ENCODE measurements at places on chromosomes 4 and X. TPM values are rescaled to one million over a fixed set of nuclear protein-coding genes. Genes with fewer than 3 reads are reported as not detected.
A peak's percentile ranks its signal among the peaks of the same experiment; 100 is the strongest.

- H3K4me3 ChIP-seq: no peak overlapping the region
- no peaks in the 10 kb centered on the region for H3K36me3 ChIP-seq
- no peak for DNase-seq
- no peaks in the 10 kb centered on the region for H3K4me1 ChIP-seq
- no peaks in the 10 kb centered on the region for H3K27me3 ChIP-seq
Measured at GRCh38 chrX:31714797-31715196, 643.0 kb upstream of the FTHL17 start.

DNA sequence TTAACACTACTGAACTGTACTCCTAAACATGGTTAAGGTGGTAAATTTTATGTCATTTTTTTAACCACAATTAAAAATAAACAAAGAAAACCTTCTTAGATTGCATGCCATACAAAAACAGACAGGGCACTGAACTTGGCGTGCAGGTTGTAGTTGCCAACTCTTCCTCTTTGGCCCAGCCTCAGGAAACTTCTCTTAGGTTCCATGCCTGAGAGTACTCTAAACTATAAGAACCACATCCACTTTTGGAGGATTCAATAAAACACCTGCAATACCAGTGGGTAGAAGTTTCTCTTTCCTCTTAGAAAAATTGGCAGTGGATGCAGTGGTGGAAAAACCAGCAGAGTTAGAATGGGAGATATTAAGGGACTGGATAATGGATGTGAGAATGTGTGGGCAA lies 103.4 kb downstream of the LUZP4 start:
- DNase-seq: no peak
- no peaks in the 10 kb centered on the region for H3K36me3 ChIP-seq
- no peaks in the 10 kb centered on the region for H3K27me3 ChIP-seq
- no peaks in the 10 kb centered on the region for H3K4me1 ChIP-seq
- H3K27ac ChIP-seq: no peak overlapping the region

DNA sequence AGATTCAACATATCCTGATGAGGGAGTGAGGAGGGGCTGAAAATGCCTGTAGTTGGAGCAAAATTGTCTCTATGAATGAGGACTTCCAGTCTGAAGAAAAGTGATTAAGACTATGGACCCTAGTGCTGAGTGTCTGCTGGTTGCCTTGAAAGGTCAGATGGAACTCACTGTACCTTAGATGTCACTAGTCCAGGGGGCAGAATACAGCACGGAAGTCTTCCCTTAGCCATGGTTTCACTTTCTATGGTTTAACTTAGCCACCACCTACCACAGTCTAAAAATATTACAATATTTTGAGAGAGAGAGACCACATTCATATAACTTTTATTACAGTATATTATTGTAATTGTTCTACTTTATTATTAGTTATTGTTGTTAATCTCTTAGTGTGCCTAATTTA lies 223.1 kb downstream of the FMR1NB start:
- H3K4me1 ChIP-seq: no peaks in the 10 kb centered on the region
- DNase-seq: no peak
- no peak overlapping the region for H3K27ac ChIP-seq

- no peaks in the 10 kb centered on the region for H3K36me3 ChIP-seq
- no peaks in the 10 kb centered on the region for H3K27me3 ChIP-seq
- no peaks in the 10 kb centered on the region for H3K4me1 ChIP-seq
- H3K4me3 ChIP-seq: no peak overlapping the region
- no peak overlapping the region for H3K27ac ChIP-seq
- no peak for DNase-seq
Measured at GRCh38 chr4:153369021-153369420, 24.5 kb downstream of the MND1 start.

- H3K4me1 ChIP-seq: peaks cover 4% of the 10 kb centered on the region
- peak within 1 kb of the TSS; percentile 45 for H3K27ac ChIP-seq
- no peaks in the 10 kb centered on the region for H3K27me3 ChIP-seq
- no peaks in the 10 kb centered on the region for H3K36me3 ChIP-seq
Measured at GRCh38 chr4:25030277-25031076, at the start of gene LGI2. TSS of gene LGI2 (minus strand) at chr4:25030946. CDS start at chr4:25030693, 253 bp downstream.

DNA sequence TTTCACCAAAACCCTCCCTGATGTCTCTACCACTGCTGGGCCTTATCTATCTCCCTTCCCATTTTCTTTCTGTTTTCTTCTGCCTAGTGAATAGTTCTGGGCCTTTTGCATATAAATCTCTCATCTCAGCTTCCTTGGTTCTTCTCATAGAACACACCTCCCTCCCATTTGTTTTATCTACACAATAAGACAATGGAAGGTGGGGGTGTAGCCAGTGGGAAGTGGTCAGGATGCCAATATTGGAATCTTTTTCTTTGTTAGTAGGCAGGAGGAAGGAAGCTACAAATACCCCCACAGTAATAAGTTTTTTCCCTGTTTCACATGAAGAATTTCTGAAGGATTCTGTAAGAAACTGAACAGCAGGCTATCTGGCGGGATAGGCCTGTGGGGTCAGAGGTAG lies 30.9 kb upstream of the RHOH start:
- H3K4me3 ChIP-seq: no peak overlapping the region
- no peaks in the 10 kb centered on the region for H3K36me3 ChIP-seq
- H3K27me3 ChIP-seq: no peaks in the 10 kb centered on the region
- no peak for DNase-seq

GRCh38 chr4:179843370-179843769 lies 2399.8 kb upstream of the TENM3 start:
- no peak overlapping the region for H3K4me3 ChIP-seq
- H3K27me3 ChIP-seq: no peaks in the 10 kb centered on the region
- DNase-seq: no peak

DNA sequence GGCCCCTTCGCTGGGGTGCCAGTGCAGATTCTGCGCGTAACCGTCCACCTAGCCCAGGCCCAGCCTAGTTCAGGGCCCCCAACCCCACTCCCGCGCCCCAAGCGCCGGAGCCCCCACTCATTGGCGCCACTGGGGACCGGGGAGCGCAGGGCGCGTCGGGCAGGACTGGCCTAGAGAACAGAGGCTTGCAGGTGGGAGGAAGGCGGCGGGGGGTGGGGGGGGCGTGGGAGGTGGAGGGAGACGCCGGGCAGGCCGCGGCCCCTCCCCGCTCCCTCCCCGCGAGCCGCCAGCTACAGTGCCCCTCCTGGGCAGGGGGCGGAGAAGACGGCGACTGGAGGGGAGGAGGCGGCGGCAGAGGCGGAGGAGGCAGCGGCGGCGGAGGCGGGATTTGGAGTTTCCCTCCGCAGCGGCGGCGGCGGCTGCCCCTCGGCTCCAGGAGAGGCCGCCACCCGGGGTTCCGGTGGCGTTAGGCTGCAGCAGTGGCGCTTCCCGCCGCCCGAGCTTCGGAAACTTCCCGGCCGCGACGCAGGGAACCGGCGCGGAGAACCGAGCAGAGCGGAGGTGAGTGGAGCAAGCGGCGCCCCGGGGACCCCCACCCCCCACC lies 4.8 kb upstream of the DUSP9 start:
- no peak for DNase-seq
- no peaks in the 10 kb centered on the region for H3K4me1 ChIP-seq
- H3K4me3 ChIP-seq: no peak overlapping the region
- H3K27me3 ChIP-seq: no peaks in the 10 kb centered on the region
- H3K36me3 ChIP-seq: no peaks in the 10 kb centered on the region
- no peak overlapping the region for H3K27ac ChIP-seq

GRCh38 chr4:184558996-184559395 lies 84.6 kb upstream of the IRF2 start:
- DNase-seq: no peak
- H3K27ac ChIP-seq: no peak overlapping the region
- H3K4me1 ChIP-seq: no peaks in the 10 kb centered on the region
- no peak overlapping the region for H3K4me3 ChIP-seq
- H3K27me3 ChIP-seq: no peaks in the 10 kb centered on the region

DNA sequence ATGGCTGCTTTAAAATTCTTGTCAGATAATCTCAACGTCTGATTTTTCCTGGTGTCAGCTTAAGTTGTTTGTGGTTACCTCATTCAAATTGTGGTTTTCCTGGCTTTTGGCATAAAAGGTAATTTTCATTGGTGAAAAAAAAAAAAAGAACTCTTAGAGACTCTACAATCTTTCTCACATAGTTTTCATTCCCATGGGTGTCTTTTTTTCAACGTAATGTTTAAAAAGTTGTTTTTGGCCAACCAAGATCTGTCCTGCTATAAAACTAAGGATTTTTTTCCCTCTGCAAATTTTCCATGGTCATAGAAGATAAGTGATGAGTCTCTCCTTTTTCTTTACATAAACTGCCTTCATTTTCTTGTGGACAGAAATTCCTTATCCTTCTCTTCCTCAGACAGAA lies 28.9 kb upstream of the RPS6KA6 start:
- no peaks in the 10 kb centered on the region for H3K4me1 ChIP-seq
- no peak for DNase-seq
- no peak overlapping the region for H3K4me3 ChIP-seq
- no peak overlapping the region for H3K27ac ChIP-seq
- no peaks in the 10 kb centered on the region for H3K36me3 ChIP-seq

DNA sequence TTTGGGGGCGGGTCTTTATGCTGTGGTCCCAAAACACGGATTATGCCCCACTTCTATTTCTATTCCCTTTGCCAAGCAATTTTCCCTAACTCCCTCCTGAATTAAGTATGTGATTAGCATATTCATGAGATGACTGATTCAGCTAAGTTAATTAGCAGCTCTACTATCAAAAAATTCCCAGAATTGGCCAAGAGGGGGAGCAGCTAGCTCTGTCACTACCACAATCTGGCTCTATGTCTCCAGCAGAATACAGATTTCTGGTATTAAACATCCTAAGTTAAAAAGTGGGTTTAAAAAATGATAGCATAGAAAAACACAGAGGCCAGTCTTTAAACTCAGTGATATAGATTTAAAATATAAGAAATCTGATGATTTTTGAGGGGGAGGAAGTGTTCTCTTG lies 80.3 kb downstream of the GPC4 start:
- no peak overlapping the region for H3K4me3 ChIP-seq
- no peak for DNase-seq
- H3K27ac ChIP-seq: no peak overlapping the region
- H3K4me1 ChIP-seq: no peaks in the 10 kb centered on the region
- no peaks in the 10 kb centered on the region for H3K36me3 ChIP-seq

- H3K4me1 ChIP-seq: peaks cover 4% of the 10 kb centered on the region
- H3K4me3 ChIP-seq: peak overlapping the region; percentile 49
- peak; percentile 46 for DNase-seq
- H3K36me3 ChIP-seq: no peaks in the 10 kb centered on the region
- H3K27me3 ChIP-seq: no peaks in the 10 kb centered on the region
- H3K27ac ChIP-seq: peak overlapping the region; percentile 86
Measured at GRCh38 chrX:40012039-40012867, 85.5 kb downstream of the BCOR start.

GRCh38 chrX:47214435-47215077 lies 3.9 kb upstream of the CDK16 start:
- H3K27me3 ChIP-seq: no peaks in the 10 kb centered on the region
- H3K27ac ChIP-seq: no peak overlapping the region
- peaks cover 5% of the 10 kb centered on the region for H3K4me1 ChIP-seq
- H3K36me3 ChIP-seq: no peaks in the 10 kb centered on the region

GRCh38 chrX:15973946-15974345 lies 119.3 kb upstream of the AP1S2 start:
- no peaks in the 10 kb centered on the region for H3K27me3 ChIP-seq
- H3K27ac ChIP-seq: no peak overlapping the region
- no peaks in the 10 kb centered on the region for H3K4me1 ChIP-seq
- no peak for DNase-seq
- no peaks in the 10 kb centered on the region for H3K36me3 ChIP-seq
- no peak overlapping the region for H3K4me3 ChIP-seq

DNA sequence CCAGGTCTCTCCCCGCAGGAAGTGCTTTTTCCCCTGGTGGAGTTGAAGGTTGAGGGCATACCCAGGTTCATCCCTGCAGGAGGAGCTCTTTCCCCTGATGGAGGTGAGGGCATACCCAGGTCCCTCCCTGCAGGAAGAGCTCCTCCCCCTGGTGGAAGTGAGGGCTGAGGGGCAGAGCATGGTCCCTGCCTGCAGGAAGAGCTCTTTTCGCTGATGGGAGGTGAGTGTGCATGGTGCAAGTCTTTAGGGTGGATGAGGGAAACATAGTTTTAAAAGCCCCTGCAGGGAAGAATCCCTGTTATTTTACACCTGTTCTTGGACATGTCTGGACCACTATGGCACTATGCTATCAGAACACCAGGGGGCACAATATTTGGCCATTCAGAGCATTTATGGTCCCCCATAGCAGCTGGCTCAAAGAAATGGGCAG lies 43.7 kb upstream of the PUDP start:
- DNase-seq: no peak
- H3K4me1 ChIP-seq: no peaks in the 10 kb centered on the region
- H3K27me3 ChIP-seq: no peaks in the 10 kb centered on the region
- H3K27ac ChIP-seq: no peak overlapping the region

DNA sequence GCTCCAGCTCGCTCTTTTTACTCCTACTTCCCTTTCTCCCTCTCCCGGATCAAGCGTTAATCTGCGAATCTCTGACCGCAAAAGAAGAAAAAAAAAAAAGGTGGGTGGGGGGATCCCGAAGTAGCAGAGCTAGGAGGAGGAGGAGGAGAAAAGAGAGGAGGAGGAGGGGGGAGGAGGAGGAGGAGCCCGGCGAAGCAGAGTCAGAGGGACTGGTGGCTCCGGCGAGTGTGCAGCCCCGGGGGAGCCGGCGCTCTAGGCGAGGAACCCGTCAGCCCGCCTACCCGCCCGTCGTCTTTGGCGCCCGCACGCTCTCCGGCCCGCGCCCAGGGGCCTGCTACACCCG lies at the start of gene NHSL2:
Gene NHSL2 (plus strand): TSS at position 203 of the 343 bp plus-strand sequence.
- H3K27ac ChIP-seq: no peak within 1 kb of the TSS
- no peaks in the 10 kb centered on the region for H3K27me3 ChIP-seq
- peak within 1 kb of the TSS; percentile 26 for H3K4me3 ChIP-seq
- DNase-seq: peak; percentile 30
- H3K4me1 ChIP-seq: no peaks in the 10 kb centered on the region
- H3K36me3 ChIP-seq: no peaks in the 10 kb centered on the region

DNA sequence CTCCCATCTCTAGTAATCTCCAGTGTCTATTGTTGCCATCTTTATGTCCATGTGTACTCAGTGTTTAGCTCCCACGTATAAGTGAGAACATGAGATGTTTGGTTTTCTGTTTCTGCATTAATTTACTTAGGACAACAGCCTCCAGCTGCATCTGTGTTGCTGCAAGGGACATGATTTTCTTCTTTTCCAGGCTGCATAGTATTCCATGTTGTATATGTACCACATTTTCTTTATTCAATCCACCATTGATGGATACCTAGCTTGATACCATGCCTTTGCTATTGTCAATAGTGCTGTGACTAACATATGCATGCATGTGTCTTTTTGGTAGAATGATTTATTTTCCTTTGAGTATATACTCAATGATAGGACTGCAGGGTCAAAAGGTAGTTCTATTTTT lies 18.6 kb upstream of the ANKRD17 start:
- H3K36me3 ChIP-seq: no peaks in the 10 kb centered on the region
- no peaks in the 10 kb centered on the region for H3K4me1 ChIP-seq
- DNase-seq: no peak
- no peaks in the 10 kb centered on the region for H3K27me3 ChIP-seq

GRCh38 chrX:28278251-28278650 lies 297.0 kb upstream of the DCAF8L1 start:
- H3K4me1 ChIP-seq: no peaks in the 10 kb centered on the region
- no peak overlapping the region for H3K27ac ChIP-seq
- no peaks in the 10 kb centered on the region for H3K27me3 ChIP-seq
- no peak overlapping the region for H3K4me3 ChIP-seq
- no peaks in the 10 kb centered on the region for H3K36me3 ChIP-seq

GRIA3 gene
- 5.0 TPM for total RNA-seq

KDR gene
- total RNA-seq: 6.6 TPM

IL13RA2 gene
- total RNA-seq: not detected

SRPX gene
- total RNA-seq: 2.1 TPM

MED28 gene
- 78.0 TPM for total RNA-seq

USP17L19 gene
- not detected for total RNA-seq

TMEM144 gene
- 9.0 TPM for total RNA-seq

CYSLTR1 gene
- 0.32 TPM for total RNA-seq

POU4F2 gene
- not detected for total RNA-seq

PAGE5 gene
- not detected for total RNA-seq

MGST2 gene
- total RNA-seq: 17.4 TPM

C4orf51 gene
- total RNA-seq: not detected
